ENCODE measurements at places on chromosomes 12 and 14.
A peak's percentile ranks its signal among the peaks of the same experiment; 100 is the strongest.

DNA sequence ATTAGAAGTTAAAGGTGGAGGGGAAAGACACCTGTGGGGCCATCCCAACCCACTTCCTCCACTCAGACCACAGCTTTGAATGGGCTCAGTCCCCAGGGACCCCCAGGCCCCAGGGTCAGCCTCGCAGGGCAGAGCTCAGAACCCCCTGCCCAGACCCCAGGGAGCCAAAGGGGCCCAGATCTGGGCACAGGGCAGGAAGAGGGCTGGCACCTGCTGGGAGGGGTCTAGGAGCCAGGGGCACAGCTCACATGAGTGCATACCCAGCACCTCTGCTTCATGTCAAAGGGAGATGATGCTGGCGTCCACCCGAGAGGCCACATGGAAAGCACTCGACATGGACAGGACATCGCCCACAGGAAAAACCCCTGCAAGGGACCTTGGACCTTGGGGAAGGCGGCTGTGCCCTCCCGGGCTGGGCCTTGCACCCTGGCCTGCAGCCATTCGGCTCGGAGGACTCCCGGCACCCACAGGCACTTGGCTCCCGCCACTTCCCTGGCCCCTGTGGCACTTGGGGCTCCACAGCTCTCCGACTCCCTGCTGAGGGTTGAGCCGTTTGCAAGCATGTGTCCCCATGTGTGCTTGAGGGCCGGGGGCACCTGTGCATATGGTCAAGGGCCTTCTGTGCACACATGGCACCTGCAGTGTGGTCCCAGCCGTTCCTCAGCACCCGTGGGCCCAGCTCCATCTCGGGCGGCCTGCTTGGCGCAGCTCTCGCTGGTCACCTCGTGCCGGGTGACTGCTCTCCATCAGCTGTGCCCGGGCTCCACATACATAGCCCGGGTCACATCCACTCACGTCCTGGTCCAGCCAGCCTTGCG, 7.8 kb upstream of the AMN start:
- no peak for DNase-seq

DNA sequence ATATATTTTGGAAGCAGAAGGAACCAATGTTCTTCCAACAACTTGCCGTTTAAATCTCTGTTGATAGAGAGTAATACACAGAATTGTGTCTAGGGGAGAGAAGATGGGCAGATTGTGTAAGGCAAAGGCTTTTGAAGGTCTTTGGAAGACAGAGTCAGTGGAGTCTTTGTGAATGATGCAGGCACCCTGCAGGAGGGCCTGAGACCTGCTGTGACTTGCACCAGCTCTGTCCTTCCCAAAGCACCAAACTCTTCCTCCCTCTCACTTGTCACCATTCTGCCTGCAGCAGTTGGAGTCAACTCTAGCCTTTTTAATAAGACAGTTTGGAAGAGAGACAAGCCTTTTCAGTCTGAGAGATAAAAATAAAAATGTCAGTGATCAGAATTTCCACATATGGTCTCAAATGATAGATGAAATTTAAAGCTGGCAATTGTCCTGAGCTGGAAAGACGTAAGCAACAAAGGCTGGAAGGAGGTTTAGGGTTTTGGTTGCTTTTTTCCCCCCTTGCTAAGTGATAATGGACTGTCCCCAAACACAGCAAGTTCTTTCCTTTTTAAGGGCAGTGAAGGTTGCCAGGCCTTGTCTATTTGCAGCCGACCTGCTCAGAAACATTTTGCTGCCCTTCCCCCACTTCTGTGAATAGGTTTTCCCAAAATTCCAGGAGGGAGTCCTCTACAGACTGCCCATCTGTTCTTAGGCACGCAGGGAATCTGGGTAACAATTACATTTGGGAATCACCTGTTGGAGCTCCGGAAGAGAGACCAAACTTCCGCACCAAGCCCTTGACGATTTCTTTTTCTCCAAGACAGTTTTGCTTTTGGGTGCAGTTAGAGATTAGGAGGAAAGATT, 103.0 kb upstream of the NTF3 start:
- no peak for DNase-seq

GRCh38 chr12:116943419-116944372, 32.9 kb downstream of the FBXW8 start:
- DNase-seq: no peak

- no peak for DNase-seq
Measured at GRCh38 chr14:99190696-99191394, 81.2 kb downstream of the BCL11B start.

- DNase-seq: peak; percentile 56
Measured at GRCh38 chr12:88638966-88639760, 58.9 kb upstream of the KITLG start.

DNA sequence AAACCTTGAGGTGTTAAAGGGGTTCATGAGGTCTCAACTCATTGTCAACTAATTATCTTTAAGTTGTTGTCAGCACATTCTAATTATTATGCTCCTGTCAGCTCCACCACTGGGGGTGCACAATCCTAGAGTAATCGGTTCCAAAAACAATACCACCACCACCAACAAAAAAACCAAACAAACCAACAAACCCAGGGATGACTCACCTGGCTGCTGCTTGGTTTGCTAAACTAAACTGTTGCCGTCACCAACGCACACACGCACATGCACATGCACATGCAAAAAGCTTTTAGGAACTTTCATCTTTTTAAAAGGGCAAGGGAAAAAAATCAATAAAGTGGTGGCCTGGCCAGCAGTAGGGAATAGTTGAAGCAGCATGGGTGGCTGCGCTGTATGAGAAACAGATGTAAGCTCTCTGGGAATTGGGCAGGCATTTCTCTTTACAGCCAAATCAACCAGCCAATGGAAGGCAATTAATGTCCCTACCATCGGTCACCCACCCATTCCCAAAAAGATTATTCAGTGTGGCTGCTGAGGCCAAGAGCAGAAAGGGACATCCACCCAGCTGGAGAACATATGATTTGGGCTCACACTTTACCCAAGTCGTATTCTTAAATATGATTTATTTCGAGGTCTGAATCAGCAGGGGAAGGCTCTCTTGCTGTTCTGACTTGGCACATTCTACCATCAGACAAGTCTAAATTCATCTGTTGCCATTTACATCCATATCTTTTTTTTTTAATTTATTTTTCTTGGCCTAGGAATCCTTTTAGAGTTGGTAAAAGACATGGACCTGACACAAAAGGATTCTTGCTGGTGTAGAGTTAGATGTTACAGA, 20.0 kb downstream of the TMEM30B start:
- peak; percentile 82 for DNase-seq

- DNase-seq: peak; percentile 17
Measured at GRCh38 chr12:76519538-76519937, 40.0 kb downstream of the OSBPL8 start.

All from fibroblast of skin of right biceps (primary cell).